Pericardium fibroblast (primary cell): ENCODE measurements at places on chromosomes 13 and 19. TPM values are rescaled to one million over a fixed set of nuclear protein-coding genes. Genes with fewer than 3 reads are reported as not detected.

The SLC10A2 gene
- total RNA-seq, result not detected in 2 replicates

The CDKN2D gene
- 2.3 and 5.7 TPM in 2 replicates for total RNA-seq

The CTU1 gene
- total RNA-seq, result 17.4 and 25.4 TPM in 2 replicates

The TMC4 gene
- total RNA-seq, result 0.47 and 1.3 TPM in 2 replicates

The PNMA8B gene
- 3.0 and 4.2 TPM in 2 replicates for total RNA-seq
